Upper lobe of left lung (tissue), 6 donors: ENCODE measurements at places on chromosomes 2 and 18. TPM values are rescaled to one million over a fixed set of nuclear protein-coding genes. Genes with fewer than 3 reads are reported as not detected.

- H3K4me1 ChIP-seq = no peaks in the 10 kb centered on the region
- DNase-seq = no peak
- H3K36me3 ChIP-seq = no peaks in the 10 kb centered on the region
- no peak overlapping the region for H3K4me3 ChIP-seq
- no peaks in the 10 kb centered on the region for H3K27me3 ChIP-seq
Measured at GRCh38 chr2:100869120-100869519, 49.2 kb downstream of the NPAS2 start.

GRCh38 chr2:241942416-241943208 is 73.1 kb downstream of the RTP5 start:
- H3K4me1 ChIP-seq = no peaks in the 10 kb centered on the region
- H3K27me3 ChIP-seq = no peaks in the 10 kb centered on the region
- H3K4me3 ChIP-seq = no peak overlapping the region
- H3K36me3 ChIP-seq = no peaks in the 10 kb centered on the region

DNA sequence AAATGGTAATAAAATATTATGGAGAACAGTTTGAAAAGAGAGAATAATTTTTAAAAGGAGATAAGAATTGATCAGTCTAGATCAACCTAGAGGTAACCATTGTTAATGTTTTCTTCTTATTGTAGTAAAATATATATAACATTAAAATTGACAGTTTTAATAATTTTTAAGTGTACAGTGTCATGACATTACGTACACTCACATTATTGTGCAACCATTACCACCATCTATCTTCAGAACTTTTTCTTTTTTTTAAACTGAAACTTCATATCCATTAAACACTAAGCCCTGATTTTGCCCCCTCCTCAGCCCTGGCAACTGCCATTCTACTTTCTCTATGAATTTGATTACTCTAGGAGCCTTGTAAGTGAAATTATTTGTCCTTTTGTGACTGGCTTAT is 121.1 kb downstream of the LDLRAD4 start:
- no peaks in the 10 kb centered on the region for H3K27me3 ChIP-seq
- H3K4me1 ChIP-seq = no peaks in the 10 kb centered on the region
- no peak overlapping the region for H3K27ac ChIP-seq

GRCh38 chr18:63307551-63308200 is 11.9 kb downstream of the BCL2 start:
- DNase-seq = no peak
- no peak overlapping the region for H3K4me3 ChIP-seq
- no peak overlapping the region for H3K27ac ChIP-seq
- H3K27me3 ChIP-seq = no peaks in the 10 kb centered on the region

- no peak overlapping the region for H3K27ac ChIP-seq
- no peaks in the 10 kb centered on the region for H3K36me3 ChIP-seq
- H3K27me3 ChIP-seq = no peaks in the 10 kb centered on the region
- peaks cover 9% of the 10 kb centered on the region for H3K4me1 ChIP-seq
- no peak for DNase-seq
Measured at GRCh38 chr18:44590956-44591670, 89.6 kb upstream of the SETBP1 start.

GRCh38 chr18:78595924-78596573 is 383.6 kb upstream of the SALL3 start:
- no peaks in the 10 kb centered on the region for H3K36me3 ChIP-seq
- no peak overlapping the region for H3K4me3 ChIP-seq
- no peaks in the 10 kb centered on the region for H3K27me3 ChIP-seq
- H3K27ac ChIP-seq = no peak overlapping the region
- no peak for DNase-seq

DNA sequence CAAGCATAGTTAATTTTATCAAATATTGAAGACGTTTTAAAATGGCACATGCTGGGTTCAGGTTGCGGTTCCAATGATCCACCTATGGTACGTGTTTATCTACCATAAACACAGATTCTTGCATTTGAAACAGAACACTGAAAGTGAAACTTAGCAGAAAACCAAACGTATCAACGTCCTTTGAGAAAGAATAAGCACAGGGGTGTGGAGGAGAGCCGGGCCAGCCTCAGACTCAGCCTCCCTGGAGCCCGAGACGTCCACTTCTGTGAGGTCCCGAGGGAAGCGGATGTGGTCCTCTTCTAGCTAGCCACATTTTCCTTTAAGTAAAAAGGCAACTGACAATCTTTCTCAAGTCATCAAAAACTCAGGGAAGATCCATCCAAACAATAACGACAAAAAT is 195.9 kb downstream of the RTP5 start:
- H3K4me3 ChIP-seq = no peak overlapping the region
- no peaks in the 10 kb centered on the region for H3K36me3 ChIP-seq
- H3K4me1 ChIP-seq = no peaks in the 10 kb centered on the region
- no peak overlapping the region for H3K27ac ChIP-seq
- DNase-seq = no peak

DNA sequence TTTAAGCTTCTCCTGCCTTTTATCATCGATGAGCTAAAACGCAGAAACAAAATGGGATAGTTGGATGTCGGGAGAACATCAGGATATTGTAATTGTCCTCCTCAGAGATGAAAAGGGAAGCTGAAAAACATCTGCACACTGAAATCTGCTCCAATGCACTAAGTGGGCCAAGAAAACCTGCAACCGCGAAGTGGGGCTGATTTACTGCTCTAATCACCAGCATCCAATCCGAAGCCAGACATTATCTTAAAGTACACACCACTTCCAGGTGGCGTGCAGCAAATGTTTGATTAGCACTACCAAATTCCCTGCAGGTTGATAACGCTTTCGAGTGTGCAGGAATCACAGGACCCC is 230.3 kb upstream of the SLC14A2 start:
- no peaks in the 10 kb centered on the region for H3K36me3 ChIP-seq
- no peak overlapping the region for H3K4me3 ChIP-seq
- H3K27ac ChIP-seq = no peak overlapping the region
- H3K4me1 ChIP-seq = no peaks in the 10 kb centered on the region
- no peaks in the 10 kb centered on the region for H3K27me3 ChIP-seq

- no peak overlapping the region for H3K27ac ChIP-seq
- peak overlapping the region; percentile 3 for H3K4me3 ChIP-seq
- no peaks in the 10 kb centered on the region for H3K36me3 ChIP-seq
- DNase-seq = peak; percentile 74
- peaks cover 23% of the 10 kb centered on the region for H3K27me3 ChIP-seq
Measured at GRCh38 chr2:181683518-181684453, 3.5 kb upstream of the NEUROD1 start.

- no peaks in the 10 kb centered on the region for H3K4me1 ChIP-seq
- H3K27ac ChIP-seq = no peak overlapping the region
- no peaks in the 10 kb centered on the region for H3K27me3 ChIP-seq
- H3K36me3 ChIP-seq = no peaks in the 10 kb centered on the region
- DNase-seq = no peak
Measured at GRCh38 chr2:215579809-215580208, 143.9 kb upstream of the FN1 start.

Gene CPO
- total RNA-seq = not detected
